A549 treated with ZK216348 at 1 μM for 4 hours (cell line): ENCODE measurements at places on chromosomes 2 and 18. TPM values are rescaled to one million over a fixed set of nuclear protein-coding genes. Genes with fewer than 3 reads are reported as not detected.

TUBB8B gene
- not detected in 5 replicates for total RNA-seq

DNAH6 gene
- total RNA-seq, result 0.01 to 0.44 TPM in 2 of 5 replicates, not detected in the others

TLX2 gene
- total RNA-seq, result 0.15 to 0.74 TPM (median 0.21 TPM) in 5 replicates

NCKAP5 gene
- total RNA-seq, result 0.79 to 1.4 TPM (median 1.1 TPM) in 5 replicates

CD8B2 gene
- total RNA-seq, result not detected in 5 replicates

M1AP gene
- total RNA-seq, result not detected in 5 replicates

CSRNP3 gene
- total RNA-seq, result not detected in 5 replicates

CAPN13 gene
- total RNA-seq, result 0.27 to 0.39 TPM in 2 of 5 replicates, not detected in the others

VWA3B gene
- 0.33 TPM in 1 of 5 replicates, not detected in the others for total RNA-seq

EPAS1 gene
- total RNA-seq, result 87.7 to 124 TPM (median 120 TPM) in 5 replicates

TUBA4B gene
- total RNA-seq, result 0.26 to 0.33 TPM (median 0.27 TPM) in 3 of 5 replicates, not detected in the others

ALPI gene
- total RNA-seq, result not detected in 5 replicates

SPATA3 gene
- not detected in 5 replicates for total RNA-seq

OBSL1 gene
- 13.6 to 26.1 TPM (median 21.3 TPM) in 5 replicates for total RNA-seq

FAM161A gene
- 5.0 to 9.9 TPM (median 8.1 TPM) in 5 replicates for total RNA-seq

CRYBA2 gene
- not detected in 5 replicates for total RNA-seq

PTPRN gene
- total RNA-seq, result 1.1 to 1.8 TPM (median 1.4 TPM) in 5 replicates

NOL4 gene
- not detected in 5 replicates for total RNA-seq

C1QL2 gene
- 0.15 to 0.28 TPM (median 0.20 TPM) in 4 of 5 replicates, not detected in the other for total RNA-seq
